ENCODE measurements at places on chromosomes 3 and 15.

GRCh38 chr3:153679714-153680113, 441.5 kb upstream of the ARHGEF26 start:
- no peak for DNase-seq

- DNase-seq: no peak
These were observed 730.7 kb downstream of the SQOR start for GRCh38 chr15:46365572-46365971.

DNA sequence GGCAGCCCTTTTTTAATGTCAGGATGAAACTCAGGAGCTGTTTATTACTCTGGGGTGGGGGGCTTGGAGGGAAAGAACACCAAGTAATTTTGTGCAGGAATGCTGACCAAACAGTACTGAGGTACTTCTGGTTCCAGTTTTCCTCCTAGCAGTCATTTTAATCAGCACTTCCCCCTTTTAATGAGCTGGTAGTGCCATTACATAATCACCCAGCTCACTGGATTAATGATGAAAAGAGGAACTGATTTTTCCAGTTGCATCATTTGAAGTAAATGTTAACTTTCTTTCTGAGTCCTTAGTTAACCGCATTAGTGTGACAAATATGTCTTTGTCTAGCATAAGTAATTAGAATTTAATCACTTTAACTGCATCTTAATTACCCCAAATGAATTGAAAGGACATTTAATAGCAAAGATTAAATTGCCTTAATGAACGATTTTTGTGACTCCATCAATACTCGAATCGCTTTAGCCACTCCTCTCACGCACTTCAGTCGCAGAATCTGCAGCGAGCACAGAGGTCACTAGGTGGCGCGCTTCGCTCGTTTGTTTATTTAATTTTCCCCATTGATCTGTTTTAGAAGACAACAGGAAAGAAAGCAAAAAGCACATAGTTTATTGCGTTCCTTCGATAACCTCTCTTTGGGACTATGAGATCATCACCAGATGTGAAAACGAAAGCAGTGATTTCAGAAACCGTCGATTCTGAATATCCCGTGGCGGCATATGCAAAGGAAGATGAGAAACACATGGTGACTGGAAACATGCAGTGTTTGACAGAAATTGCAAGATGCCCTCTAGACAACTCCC, 9.8 kb downstream of the ONECUT1 start:
- peak; percentile 67 for DNase-seq

- no peak for DNase-seq
These were observed 426.7 kb downstream of the AGBL1 start for GRCh38 chr15:86506401-86506800.

GRCh38 chr3:12127391-12127790, 31.3 kb downstream of the TIMP4 start:
- no peak for DNase-seq

GRCh38 chr3:111961461-111962164, 17.2 kb upstream of the ABHD10 start:
- no peak for DNase-seq

GRCh38 chr15:29114221-29115092, 155.2 kb downstream of the NSMCE3 start:
- no peak for DNase-seq

DNA sequence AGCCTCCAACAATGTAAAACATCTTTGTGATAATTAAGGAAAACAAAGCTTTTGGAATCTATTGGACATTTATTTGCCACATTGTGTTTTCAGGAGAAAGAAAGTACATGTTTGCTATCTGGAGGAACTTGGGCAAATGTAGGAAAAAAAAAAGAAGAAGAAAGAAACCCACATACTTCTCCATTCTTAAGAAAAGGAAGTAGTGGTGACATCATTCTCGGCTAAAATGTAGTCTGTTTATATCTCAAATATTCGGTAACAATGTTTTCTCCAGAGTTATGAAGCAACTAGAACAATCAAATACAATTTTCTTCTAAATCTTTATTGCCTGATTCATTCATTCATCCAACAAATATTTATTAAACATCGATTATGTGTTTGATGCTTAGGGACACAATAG, 2.3 kb upstream of the TGFBR2 start:
- no peak for DNase-seq

DNA sequence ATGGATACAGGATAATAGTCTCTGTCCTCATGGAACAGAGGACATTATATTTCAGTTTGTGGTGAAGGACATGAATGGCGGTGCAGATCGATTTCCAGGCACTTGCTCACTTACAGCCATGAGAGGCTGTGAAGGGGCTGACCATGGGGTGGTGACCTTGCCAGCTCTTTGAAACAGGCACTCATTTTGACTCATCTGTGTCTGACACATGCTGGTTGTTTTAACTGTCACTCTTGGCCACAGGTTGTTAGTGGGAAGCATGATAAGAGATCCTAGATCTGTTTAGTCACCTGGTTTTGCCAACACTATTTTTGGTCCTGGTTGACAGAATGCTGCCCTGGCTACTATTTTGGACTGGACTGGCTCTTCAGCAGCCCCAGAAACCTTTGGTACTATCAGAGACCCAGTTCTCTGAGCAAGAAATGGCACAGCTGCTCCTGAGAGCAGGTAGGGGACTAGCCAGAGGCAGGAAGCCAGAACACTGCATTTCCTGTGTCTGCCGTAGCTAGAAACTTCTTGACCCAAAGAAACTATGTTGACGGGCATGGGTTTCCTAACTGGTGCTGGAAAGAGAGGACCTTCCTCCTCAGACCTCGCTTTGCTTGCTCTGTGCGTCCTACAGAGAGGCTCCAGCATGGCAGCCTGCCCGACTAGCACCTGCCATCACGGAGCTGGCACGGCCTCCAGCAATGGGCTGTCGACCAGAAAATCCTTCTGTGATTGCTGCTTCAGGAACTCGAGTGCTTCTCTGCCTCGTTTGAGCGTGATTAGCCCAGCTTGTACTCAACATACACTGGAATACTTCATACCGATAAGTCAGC, 6.3 kb downstream of the PXYLP1 start:
- DNase-seq: no peak

DNA sequence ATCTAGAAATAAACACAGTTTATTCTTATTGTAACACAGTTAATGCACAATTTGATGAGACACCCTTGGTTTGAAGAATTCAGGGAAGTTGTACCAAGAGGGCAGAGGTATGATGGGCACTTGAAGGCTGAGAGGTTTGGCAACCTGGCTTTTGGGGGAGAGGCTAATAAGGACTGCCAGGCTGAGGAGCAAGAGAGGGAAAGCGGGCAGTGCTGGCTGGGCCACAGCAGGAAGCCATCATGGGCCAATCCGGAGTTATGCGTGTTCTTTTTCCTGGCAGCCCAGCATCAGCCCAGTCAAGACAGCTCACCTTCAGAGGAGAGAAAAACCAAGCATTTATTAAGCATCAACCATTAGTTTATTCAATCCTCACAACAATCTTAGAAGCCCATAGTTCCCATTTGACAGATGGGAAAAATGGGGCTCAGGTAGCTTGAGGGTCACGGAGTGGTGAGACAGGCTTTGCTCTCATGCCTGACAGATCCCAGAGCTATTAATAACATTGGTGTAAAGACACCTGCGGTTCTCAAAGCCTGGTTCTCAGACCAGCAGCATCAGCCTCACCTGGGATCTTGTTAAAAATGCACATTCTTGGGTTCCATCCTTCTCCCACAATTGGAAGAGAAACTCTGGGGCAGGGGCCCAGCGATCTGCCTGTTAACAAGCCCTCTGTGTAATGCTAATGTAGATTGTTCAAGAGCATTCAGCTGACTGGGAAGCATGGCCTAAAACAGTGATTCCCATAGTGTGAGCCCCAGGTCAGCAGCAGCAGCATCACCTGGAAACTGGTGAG, 183.7 kb downstream of the NTRK3 start:
- no peak for DNase-seq

DNA sequence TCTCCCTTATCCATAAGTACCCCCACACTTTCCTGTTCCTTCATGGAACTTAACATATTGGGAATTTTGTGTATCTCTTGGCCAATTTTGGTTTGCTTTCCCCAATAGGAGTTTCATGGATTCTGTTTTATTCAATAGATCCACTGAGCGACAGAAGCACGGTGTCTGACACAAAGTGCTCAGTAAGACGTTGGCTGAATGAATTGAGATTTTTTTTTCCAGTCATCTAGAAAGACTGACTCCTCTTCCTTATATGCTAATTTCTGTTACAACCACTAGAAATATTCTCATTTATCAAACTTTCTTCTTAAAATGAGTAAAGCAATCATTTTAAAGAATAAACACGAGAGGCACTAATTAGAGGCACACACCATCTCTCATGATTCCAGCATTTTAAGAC, 48.1 kb downstream of the UBP1 start:
- DNase-seq: no peak

DNA sequence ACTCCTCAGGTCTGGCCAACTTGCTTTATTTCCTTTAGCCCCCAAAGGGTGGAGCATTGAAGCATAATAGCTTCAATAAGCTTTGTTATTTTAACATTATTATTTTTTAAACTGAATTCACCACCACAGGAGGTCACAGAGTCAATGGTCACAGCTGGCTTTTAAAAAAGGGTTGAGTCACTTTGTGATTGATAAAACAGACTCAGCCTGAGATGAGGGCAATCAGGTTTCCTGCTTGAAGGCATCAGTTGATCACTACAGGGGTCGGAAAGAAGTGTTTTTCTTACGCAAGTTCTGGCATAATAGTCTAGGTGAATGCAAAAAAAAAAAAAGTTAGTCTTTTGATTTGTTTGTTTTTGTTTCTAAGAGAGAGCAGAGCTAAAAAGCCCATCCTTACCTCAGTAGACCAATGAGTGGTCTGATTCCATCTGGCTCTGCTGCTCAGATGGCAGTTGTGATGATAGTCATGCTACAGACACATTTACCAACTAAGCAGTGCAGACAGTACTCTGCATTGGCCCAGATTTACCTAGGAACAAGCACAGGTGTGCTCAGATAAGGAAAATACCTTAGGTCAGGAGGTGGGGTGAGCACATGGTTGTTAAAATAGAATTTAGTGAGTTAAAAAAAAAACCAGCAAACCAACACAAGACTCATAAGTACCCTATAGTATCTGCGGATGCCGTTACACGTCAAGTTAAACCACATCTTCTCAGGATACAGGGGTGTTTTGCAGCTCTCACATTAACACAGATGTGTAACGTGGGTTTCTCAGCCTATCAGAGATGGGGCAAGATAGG, 22.6 kb downstream of the ZNF80 start:
- peak; percentile 84 for DNase-seq

- DNase-seq: peak; percentile 22
These were observed 35.5 kb upstream of the CGNL1 start for GRCh38 chr15:57340682-57341259.

- DNase-seq: no peak
These were observed 138.3 kb upstream of the ABHD17C start for GRCh38 chr15:80556694-80557367.

GRCh38 chr3:159813822-159814531, 174.7 kb upstream of the IL12A start:
- DNase-seq: no peak

DNA sequence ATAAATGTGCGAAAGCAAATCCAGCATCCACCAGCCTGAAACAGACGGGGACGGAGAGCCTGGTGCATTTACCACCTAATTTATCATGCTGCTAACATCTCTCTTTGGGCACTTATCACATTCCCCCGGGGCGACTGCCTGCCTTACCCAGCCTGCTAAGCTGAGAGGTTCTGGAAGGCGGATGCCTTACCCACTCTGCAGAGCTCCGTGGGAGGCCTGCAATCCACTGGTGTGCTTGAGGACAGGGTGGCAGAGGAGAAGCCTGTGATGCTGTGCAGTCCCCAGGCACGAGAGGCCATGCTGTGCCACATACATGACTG, 25.5 kb downstream of the MGLL start:
- no peak for DNase-seq

Measured in CD4-positive, alpha-beta T cell treated with Interleukin-12 subunit alpha and Interleukin-12 subunit beta, for 1 hour (primary cell).